ENCODE measurements at places on chromosomes 3 and 15.

GRCh38 chr3:176522436-176522835 lies 674.8 kb downstream of the TBL1XR1 start:
- DNase-seq: no peak

GRCh38 chr3:102936511-102937045 lies 501.8 kb downstream of the ZPLD1 start:
- DNase-seq: no peak

- DNase-seq: no peak
Measured at GRCh38 chr3:17544632-17545031, 197.8 kb downstream of the TBC1D5 start.

GRCh38 chr3:13451301-13451673 lies 28.8 kb upstream of the HDAC11 start:
- no peak for DNase-seq

DNA sequence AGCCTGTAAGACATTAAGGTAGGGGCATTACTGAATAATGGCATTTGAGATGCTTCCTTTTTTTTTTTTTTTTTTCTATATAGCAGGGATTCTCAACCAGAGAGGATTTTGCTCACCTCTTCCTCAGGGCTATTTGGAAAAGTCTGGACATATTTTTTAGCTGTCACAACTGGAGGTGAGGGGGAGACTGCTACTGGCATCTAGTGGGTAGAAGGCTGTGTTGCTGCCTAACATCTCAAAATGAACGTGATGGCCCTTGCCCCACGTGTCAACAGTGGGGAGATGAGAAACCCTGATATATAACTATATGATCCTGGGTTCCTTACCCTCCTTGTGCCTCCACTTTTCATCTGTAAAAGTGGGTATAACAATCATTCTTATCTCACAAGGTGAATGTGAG lies 71.9 kb downstream of the CADPS start:
- DNase-seq: no peak

DNA sequence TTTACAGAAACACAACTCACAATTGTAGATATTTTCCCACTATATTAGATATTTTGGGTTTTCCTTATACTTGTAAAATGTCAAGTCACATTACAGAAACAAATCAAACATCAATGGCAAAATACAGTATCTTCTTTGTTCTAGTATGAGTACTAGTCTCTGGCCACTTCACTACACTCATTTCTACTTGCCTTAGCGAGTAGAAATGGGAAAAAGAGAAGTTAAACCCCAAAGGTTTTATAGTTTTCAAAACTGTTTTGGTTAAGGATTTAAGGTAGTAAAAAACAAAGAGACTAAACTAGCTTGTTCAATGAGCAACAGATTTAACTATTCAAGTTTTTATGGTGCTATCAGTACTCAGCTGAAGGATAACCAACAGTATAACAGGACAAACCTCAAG lies 81.7 kb downstream of the BTD start:
- DNase-seq: no peak

DNA sequence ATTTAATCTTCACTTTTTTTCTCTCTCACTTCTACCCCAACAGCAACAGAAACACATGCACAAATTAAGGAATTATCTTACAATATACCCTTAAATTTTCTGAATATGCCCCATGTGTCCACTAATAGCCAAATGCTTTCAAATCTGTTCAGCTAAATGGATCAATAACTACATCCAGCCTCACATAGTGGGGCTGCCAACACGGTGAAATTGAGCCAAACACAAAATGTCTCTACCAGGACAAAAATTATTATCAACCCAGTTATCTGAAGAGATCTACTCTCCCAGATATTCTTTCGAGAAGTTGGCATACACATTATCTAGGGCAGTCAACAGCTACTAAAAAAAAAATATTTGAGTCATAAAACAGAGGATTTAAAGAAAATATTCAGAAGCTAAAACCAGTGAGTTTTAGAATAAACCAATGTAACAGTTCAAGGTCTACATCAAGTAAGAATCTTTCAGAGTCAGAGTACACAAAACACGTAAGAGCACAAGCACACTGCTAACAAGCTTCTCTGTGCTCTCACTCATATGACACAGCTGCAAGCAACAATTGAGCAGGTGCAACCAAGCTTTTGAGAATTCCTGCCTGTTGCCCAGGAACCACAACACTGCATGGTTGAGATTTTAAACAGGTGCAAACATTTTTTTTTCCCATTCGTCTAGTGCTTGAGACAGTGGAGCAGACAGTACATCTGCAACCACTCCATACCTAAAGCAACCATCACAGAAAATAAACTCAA lies 247.7 kb downstream of the ZBTB20 start:
- no peak for DNase-seq

DNA sequence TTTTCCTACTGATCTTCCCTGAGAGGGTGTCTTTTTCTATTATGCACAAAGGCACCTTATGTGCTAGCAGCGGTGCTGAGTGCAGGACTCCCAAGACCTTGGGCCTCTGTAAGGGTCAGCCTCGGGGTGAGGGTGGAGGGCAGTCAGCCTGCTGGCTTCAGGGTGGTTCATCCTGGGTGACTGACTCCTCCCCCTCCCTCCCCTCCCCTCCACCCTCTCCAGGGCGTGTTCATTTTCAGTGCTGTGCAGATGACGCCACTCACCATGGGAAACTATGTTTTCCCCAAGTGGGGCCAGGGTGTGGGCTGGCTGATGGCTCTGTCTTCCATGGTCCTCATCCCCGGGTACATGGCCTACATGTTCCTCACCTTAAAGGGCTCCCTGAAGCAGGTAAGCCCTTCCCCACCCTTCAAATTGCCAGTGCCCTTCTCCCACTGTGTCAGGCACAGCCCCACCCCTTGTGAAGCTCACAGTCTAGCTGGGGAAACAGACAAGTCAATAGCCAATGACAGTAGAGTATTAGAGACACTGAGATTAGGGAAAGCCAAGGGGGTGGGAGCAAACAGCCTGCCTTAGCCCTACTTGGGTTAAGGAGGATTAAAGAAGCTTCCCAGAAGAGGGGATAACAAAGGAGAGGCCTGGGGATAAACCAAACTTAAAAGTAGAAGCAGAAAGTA lies 41.9 kb downstream of the SLC6A1 start:
- DNase-seq: no peak

DNA sequence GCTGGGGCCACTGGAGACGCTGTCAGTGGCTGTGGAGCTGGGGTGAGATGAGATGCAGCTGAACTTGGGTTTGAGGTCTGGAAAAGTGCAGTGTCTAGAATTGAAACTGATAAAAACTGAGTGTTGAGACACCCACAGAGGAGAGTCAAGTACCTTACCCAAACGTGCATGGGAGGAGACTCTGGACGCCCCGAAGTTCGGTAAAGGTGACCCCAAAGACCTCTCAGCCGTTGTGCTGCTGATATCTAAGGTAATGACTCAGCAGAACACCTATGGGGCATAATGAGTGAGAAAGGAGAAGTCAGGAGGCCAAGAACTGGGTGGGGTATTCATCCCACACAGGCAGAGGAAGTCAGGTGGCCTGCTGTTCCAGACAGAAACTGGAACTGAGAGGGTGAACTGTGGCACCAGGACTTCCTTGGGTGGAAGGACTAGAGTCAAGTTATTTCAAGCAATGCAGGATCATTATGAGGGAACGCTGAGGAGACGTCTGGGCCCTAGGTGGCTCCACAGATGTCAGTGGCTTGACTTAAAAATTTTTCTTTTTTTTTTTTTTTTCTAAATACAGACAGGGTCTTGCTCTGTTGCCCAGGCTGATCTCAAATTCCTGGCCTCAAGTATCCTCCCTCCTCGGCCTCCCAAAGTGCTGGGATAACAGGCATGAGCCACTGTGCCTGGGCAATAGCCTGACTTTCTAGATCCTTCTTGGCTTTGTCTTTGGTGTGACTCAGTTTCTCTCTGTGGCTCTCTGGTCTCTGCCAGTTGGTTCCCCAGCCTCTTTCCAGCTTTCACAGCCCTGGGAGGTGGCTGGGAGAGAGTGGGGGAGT lies 67.6 kb upstream of the GCNT3 start:
- no peak for DNase-seq

DNA sequence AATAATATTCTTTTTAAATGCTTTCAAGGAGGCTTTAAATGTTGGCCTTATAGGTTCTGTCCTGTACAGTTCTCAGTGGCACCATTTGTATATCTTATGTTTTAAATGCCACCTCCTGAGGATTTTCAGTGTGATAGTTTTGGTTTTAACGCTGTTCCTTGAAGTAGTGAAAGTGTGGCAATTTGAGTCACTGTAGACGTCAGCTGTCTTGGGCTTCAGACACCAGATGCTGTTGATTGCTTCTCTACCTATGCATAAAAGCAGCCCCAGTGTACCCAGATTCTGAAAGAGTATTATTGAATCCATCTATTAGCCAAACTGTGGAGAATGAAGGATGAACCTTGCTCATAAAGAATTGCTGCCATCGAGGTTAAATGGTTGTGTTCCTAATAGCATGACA lies 316.8 kb upstream of the GBE1 start:
- no peak for DNase-seq

DNA sequence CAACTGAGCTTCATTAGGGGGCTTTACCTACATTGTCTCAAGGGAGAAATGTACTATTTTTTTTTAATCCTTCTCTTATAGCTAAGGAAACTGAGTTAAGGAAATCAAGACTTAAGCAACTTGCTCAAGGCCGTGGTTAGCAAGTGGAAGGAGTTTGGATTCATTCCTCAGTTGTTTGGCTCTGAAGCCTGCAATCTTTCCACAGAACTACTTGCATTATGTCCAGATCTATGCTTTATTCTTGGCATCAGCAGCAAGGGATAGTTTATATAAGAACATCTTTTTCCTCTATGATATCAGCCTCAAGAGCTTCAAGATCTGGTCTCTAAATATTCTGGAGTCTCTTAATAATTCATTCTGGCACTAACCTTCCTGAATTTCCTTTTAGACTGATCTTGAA lies 182.4 kb downstream of the SV2B start:
- DNase-seq: no peak

GRCh38 chr3:111714305-111714704 lies 119.2 kb upstream of the ZBED2 start:
- no peak for DNase-seq

GRCh38 chr3:183259621-183260020 lies 6.6 kb downstream of the B3GNT5 start:
- no peak for DNase-seq

GRCh38 chr3:35746492-35746891 lies 107.2 kb downstream of the ARPP21 start:
- DNase-seq: no peak

DNA sequence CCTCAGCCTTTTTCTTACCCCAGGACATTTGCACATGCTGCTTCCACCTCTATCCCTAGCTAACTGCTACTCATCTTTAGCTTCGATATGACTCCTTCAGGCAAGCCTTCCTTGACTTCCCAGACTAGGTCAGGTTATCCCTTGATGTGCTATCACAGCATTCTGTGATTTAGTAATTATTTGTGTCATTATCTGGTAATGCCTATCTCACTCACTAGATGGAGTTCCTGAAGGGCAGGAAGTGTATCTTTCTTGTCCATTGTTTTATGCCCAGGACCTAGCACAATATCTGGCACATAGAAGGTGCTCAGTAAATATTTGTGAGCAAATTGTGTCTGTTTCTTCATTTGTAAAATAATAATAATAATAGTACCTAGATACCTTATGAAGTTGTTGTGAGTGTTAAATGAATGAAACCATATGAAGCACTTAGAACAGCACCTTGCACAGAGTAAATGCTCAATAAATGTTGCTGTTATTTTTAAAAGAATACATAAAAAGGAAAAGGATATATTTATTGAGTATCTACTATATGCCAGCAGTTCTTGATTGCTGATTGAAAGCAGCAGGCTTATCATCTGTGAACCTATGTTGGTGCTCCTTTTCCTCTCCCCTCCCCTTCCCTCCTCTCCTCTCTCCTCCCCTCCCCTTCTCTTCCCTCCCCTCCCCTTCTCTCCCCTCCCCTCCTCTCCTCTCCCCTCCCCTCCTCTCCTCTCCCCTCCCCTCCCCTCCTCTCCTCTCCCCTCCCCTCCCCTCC lies 31.5 kb downstream of the SQOR start:
- no peak for DNase-seq

DNA sequence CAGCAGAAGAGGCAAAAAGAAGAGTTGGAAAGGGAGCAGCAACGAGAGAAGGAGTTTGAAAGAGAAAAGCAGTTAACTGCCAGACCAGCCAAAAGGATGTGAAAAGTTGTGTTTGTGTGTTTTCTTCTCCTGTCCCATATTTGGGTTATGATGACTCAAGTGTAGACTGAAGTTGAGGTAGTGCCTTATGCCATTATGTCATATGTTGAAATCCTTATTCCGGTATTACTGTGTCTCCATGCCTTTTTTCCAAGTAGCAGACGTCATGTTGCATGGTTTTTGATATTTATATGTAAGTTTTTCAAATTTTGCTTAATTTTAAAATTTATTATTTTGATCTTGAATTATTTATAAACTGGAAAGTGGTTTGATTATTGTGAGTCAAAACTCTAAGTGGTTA lies 19.2 kb downstream of the BLOC1S6 start:
- DNase-seq: no peak

DNA sequence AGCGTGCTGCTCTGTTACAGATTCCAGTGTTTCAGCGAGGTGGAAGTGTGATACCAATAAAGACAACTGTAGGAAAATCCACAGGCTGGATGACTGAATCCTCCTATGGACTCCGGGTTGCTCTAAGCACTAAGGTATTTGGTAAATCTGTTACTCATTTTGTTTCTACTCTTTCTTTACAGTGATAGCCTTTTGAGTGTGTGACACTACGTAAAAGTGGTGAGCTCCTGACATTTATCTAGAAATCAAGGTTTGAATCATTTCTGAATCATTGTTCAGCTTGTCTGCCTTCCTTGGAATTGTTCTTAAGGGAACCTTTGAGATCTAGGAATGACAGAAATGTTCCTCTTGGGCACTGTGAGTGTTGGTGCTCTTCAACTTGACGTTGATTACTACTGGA lies 11.2 kb upstream of the CAPN3 start:
- DNase-seq: no peak

DNA sequence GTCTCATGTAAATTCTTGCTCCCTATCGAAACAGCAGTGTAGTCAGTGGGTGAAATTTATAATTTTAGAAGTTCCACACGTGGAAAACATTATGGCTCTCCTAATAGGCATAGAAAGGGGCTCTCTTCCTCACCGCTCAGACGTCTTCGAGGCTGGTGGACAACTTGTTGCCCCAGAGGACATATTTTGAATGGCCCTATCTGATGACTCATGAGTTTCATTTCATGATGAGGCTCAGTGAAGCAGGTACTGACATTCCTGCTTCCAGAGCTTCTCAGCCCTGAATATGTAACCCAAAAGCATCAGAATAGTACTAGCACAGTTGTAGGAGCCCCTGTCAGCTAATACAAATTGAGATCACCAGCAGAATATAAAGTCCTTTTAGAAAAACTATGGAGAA lies 117.9 kb downstream of the HERC1 start:
- DNase-seq: no peak

- no peak for DNase-seq
Measured at GRCh38 chr3:169623971-169624370, 39.5 kb downstream of the MECOM start.

- DNase-seq: no peak
Measured at GRCh38 chr3:11521167-11521566, 122.5 kb downstream of the VGLL4 start.

- DNase-seq: no peak
Measured at GRCh38 chr15:92997821-92998220, 91.2 kb downstream of the RGMA start.

GRCh38 chr3:16245609-16246008 lies 19.1 kb downstream of the DPH3 start:
- DNase-seq: no peak

- DNase-seq: no peak
Measured at GRCh38 chr3:98333989-98334606, 19.6 kb upstream of the OR5K4 start.
